ENCODE measurements at places on chromosomes 3 and 15. TPM values are rescaled to one million over a fixed set of nuclear protein-coding genes. Genes with fewer than 3 reads are reported as not detected.

- no peak for DNase-seq
These were observed 4.2 kb upstream of the CHL1 start for GRCh38 chr3:192215-192929.

DNA sequence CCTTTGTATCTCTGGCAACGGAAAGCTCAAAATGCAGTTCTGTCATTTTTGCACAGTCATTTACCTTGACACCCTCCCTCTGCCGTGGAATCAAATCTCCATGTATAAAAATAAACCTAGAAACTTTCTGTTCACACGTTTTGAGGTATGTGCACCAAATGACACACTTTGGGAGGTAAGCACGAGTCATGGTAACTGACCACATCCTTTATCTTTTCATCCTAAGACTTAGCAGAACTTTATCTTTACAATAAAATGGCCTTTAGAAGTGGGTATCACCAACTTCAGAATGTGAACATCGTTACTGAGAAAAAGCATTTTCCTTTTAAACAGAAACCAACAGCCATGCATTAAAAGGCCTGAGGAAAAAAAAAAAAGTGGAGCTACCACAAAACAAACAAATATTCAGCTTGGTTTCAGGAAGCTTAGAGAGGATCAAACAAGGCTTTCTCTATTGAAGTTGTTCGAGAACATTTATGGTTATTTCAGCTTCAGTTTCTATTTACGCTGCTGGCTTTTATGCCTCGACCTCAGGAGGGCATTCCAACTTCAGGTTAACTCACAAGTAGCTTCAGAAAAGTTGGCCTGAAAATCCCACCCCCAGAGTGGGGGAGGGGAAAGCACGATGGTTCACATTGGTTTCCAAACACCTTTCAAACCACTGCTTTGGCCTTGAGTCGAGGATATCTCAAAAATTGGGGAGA, 171.1 kb upstream of the ICE2 start:
- peak; percentile 71 for DNase-seq

- no peak for DNase-seq
These were observed 5.8 kb downstream of the NLGN1 start for GRCh38 chr3:173403376-173403775.

GRCh38 chr3:174821477-174821876, 37.7 kb upstream of the NAALADL2 start:
- DNase-seq: no peak

DNA sequence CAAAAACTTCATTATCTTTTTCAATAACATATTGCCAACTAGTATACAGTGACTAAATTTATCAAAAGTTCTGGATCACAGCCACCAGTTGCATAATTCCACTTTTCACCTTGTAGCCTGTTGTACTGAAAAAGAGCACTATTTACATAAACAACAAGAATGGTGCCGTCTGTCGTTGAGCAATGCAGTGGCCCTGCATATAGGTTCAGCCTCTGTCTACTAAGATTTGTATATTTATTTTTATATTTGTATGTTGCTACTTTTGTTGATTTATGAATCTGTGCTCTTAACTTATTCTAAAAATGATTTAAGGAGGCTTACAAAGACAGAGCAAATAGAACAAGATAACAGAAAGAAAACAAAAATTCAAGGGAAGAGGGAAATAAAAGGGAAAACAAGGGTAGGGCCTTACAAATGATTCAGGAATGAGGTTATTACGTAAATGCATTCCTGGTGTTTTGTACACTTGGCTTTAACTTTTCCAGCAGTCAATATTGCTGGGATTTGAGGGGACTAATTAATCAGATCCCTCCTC, 257.6 kb upstream of the STT3B start:
- DNase-seq: no peak

The HRG gene
- polyA plus RNA-seq: not detected
